Stimulated activated CD4-positive, alpha-beta T cell treated with anti-CD3 and anti-CD28 coated beads, TNF-alpha, amount 100 ng/mL, for 4 hours (primary cell): ENCODE measurements at places on chromosomes 1 and 21.

DNA sequence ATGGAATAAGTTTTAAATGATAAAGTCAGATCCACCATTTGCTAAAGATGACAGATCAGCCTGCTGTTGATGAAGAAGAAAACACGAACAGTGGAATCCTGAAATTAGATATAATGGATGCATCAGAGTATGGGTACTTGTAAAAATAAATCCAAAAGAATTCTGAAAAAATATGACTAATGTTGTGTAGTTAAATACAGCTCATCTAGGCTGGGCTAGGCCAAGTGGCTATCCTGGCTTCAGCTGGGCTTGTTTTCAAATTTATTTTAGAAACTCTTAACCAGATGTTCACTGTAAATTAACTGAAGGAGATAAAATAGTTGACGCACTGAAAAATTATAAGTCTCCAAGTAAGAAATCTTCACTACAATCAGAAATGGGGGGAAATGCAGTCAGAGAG lies 7.4 kb upstream of the RGS2 start:
- no peak for DNase-seq

DNA sequence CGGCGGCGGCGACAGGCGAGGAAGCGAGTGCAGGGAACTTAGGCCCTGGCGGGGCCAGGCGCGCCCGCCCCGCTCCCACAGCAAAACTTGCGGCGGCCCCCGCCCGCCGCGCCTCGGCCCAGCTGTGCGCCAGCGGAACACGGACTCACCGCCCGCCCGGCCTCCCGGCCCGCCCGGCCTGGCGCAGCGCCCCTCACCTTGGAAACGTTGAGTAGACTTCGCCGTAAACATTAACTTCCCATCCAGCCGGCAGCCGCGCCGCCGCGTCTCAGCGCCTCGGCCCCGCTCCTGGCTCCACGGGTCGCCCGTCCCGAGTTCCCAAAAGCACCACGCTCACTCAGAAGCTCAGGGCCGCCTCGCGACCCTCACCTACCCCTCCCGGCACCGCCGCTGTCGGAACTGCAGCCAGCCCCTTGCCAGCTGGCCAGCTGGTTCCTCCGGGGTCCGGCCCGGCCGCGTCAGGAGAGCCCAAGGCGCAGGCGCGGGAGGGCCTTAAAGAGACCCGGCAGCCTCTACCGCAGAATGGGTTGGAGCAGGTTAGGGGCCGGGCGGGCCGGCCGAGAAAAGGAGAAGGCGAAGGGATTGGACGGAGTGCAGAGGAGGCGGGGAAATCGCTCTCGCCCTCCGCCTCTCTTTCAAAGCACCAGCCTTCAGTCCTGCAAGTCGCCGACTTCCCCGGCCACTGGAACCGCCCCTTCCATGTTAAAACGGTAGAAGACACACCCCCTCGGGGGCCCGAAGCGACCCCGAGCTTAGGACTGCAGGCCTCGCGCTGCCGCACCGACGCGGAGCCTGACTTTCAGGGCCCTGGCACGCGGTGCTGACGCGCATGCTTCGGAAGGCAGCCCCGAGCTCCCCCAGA lies at the start of gene EVI5:
EVI5 (minus strand) TSS at position 470 of the 862 bp plus-strand sequence. CDS start 48,562 bp downstream, outside the sequence.
- peak; percentile 56 for DNase-seq

- DNase-seq = no peak
Observed at GRCh38 chr21:25836396-25836795, 101.6 kb downstream of the GABPA start.

DNA sequence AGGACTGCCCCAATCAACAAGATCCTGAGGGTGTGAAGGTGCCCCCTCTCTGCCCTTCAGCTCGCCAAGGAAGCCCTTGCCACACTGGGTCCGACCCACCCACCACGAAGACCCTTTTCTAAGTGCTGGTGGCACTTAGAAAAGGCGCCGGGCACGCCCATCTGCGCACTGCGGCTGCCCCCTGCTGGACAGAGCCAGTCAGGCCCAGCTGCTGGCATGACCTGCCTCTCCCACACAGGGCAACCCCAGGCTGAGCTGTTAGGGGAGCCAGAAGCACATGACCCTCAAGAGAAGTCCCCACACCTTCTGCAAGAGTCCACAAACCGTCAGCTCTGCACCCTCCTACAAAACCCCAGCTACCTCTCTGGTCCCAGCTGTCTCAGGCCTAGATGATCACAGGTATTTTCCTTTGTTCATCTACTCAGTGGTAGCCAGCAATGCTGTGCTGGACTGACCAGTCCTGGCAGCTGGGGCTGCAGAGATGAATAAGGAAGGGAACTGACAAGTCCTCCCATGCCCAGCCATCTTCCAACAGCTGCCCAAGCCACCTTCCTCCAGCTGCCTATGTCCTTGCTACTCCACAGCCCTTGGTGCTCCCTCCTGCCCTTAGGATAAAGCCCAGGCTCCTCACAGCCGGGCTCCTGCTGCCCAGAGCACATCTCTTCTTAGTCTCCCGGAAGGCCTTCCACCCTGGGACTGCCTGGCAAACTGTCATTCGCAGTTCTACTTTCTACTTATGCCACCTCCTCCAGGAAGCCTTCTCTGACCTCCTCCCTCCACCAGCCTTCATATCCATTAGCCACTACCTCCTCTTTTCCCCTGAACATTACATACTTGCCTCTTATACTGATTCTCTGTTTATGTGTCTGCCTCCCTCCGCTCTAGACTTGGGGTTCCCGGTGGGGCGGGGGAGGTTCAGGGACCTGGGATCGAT lies 39.8 kb upstream of the ZC3H12A start:
- peak; percentile 55 for DNase-seq

GRCh38 chr1:207316141-207316540 lies 5.3 kb upstream of the CD55 start:
- no peak for DNase-seq

GRCh38 chr1:94971491-94971924 lies 44.6 kb upstream of the CNN3 start:
- no peak for DNase-seq

DNA sequence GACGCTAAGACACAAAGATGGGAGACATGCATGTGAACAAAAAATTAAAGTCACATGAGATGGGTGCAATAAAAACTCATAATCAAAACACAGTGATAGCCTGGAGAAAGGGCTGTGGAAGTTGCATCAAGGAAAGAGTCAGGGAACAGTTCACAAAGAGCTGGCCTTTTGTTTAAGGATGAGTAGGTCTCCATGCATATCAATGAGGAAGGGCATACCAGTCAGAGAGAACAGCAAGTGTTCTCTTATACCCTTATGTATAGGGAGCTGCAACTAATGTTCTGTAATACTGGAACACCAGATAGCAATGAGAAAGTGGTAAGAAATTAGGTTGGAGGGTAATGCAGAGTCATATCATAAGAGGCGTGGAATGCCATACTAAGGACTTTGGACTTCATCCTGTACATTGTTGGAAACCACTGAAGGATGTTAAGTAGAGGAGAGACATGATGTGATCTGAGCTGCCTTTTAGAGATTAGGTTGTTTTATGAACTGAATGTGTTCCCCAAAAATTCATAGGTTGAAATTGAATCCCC lies 46.7 kb upstream of the SAMD13 start:
- no peak for DNase-seq

GRCh38 chr1:26726784-26727183 lies 31.0 kb downstream of the ARID1A start:
- DNase-seq = no peak

GRCh38 chr1:196355206-196355786 lies 252.9 kb downstream of the KCNT2 start:
- no peak for DNase-seq

DNA sequence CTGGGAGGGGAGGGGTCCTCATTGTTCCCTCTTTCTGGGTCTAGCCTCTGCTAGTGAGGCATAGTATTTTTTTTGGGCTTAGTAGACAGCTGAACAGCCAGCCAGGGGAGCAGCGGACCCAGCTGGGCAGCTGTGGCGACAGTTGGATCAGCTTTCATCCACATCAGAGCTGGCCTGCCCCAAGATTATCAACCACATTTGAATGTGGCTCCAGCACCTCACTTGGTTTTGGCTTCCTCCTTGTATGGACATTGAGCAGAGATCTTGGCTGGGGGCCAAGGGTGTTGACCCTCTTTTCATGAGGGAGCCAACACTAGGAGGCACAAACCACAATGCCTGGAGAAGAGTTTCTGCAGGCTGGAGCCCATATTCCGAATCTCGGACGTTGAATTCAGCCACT lies 25.0 kb downstream of the WNT4 start:
- DNase-seq = no peak

GRCh38 chr1:210978316-210978973 lies 155.5 kb downstream of the KCNH1 start:
- no peak for DNase-seq

- no peak for DNase-seq
Observed at GRCh38 chr1:221157026-221157761, 278.0 kb downstream of the HLX start.

- DNase-seq = no peak
Observed at GRCh38 chr1:87778896-87779295, 450.2 kb downstream of the LMO4 start.

DNA sequence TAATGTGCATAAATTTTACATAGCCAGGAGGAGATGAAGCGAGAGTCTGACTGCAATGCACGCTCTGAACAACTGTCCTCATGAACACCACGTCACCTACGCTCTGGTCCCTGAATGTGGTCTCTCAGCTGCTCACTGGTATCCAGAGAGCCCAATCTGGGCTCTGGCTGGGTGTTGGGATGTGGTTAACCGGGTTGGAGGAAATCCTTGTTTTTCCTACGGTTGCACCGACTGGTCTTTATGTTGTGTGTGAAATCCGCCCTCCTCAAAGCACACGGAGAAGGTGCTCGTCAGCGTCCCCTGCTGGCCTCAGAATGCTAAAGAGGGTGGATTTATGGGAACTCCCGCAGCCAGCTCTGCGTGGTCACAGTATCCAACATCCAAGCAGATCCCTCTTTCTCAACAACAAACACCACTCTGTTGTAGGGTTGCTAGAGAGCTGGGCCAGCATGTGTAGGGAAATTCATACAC lies 51.8 kb upstream of the FAM89A start:
- DNase-seq = no peak

DNA sequence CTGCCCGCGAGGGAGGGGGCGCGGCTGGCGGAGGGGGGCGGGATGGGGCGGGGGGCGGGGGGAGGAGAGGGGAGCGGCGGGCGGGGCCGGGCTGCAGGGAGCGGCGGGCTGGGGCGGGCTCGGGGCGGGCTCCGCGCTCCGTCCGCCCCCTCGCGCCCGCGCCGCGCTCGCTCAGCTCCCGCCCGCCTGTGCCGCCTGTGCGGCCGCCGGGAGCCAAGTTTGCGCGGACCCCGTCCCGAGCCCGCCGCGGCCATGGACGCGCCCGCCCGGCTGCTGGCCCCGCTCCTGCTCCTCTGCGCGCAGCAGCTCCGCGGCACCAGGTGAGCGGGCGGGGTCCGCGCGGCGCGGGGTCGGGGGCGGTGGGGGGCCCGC lies at the start of gene GABRD:
GABRD (plus strand) TSS at position 174 of the 372 bp plus-strand sequence; CDS start at position 253, 79 bp downstream.
- DNase-seq = no peak

GRCh38 chr1:244068567-244068966 lies 17.5 kb downstream of the ZBTB18 start:
- no peak for DNase-seq

DNA sequence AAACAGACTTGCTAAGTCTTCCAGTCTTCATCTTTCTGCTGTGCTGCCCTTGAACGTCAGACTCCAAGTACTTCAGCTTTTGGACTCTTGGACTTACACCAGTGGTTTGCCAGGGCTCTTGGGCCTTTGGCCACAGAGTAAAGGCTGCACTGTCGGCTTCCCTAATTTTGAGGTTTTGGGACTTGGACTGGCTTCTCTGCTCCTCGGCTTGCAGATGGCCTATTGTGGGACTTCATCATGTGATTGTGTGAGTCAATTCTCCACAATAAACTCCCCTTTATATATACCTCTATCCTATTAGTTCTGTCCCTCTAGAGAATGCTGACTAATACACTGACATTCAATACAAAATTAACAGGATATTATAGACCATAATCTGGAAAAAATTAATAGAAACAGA lies 628.1 kb downstream of the PLPP3 start:
- no peak for DNase-seq

DNA sequence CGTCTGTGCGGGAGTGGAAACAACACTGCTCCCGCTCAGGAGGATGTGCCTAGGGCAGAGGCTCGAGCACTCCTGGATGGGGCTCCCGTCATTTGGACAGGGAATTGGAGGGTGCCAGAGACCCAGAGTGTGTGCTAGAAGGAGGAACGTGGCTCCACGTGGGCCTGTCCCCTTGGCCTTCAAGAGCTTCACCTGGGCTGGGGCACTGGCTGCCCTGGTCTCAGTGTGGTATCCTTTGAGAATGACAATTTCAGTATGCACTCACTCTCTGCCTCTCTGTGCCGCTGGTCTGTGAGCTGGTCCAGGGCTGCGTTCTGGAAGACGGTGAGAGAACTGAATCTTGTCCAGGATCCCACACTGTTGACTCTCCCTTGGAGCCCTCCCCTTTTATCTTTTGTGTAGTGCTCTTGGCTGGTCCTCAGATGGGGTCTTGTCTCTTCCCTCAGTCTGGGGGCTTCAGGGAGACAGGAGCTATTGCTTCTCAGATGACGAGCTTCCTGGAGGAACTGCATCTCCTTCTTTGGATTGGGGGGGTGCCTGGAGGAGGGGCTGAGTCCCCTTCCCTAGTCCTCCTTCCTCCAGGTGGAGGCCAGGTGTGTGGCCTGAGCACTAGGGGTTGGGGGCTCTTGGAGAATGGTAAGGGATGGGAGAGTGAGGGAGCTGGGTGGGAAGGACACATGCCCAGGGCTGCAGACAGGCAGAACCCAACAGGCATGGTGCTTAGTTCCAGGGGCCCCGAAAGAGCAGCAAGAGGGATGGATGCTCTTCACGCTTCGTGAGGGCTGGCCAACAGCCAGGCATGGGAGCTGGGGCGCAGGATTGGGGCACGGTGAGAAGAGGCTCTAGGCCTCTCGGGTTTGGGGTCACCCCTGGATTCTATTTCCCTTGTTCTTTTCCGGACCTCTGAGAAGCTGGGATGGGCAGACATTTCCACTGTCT lies 14.8 kb upstream of the ETV3L start:
- DNase-seq = no peak

GRCh38 chr1:155537193-155537592 lies 25.4 kb downstream of the ASH1L start:
- no peak for DNase-seq

- DNase-seq = no peak
Observed at GRCh38 chr1:22978299-22978698, 5.6 kb upstream of the LACTBL1 start.

- no peak for DNase-seq
Observed at GRCh38 chr1:53348486-53349368, 20.9 kb upstream of the LRP8 start.

- DNase-seq = no peak
Observed at GRCh38 chr1:193539731-193540459, 353.5 kb upstream of the B3GALT2 start.

DNA sequence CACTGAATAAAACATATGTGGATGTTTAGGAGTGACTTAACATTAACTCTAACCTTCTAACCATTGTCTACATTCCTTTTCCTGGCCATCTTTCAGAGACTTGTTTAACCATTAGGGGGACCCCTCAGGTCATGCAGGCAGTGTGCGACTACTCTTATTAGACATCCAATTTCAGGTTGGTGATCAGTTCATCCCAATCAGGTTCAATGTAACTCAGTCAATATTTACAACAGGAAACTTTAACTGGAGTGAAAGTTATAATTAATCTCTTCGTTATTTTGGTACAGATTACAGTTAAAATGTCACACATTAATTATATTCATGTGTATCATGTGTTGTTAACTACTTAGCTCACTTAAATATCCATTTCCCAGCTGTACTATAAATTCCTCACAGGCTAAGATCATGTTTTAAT lies 68.8 kb upstream of the RGS1 start:
- no peak for DNase-seq

GRCh38 chr1:222601257-222601656 lies 11.5 kb upstream of the TAF1A start:
- no peak for DNase-seq

- DNase-seq = no peak
Observed at GRCh38 chr1:79845936-79846335, 839.4 kb upstream of the ADGRL4 start.

- DNase-seq = no peak
Observed at GRCh38 chr1:60981357-60981756, 101.0 kb upstream of the NFIA start.
